ENCODE measurements at places on chromosomes 5 and 9.

DNA sequence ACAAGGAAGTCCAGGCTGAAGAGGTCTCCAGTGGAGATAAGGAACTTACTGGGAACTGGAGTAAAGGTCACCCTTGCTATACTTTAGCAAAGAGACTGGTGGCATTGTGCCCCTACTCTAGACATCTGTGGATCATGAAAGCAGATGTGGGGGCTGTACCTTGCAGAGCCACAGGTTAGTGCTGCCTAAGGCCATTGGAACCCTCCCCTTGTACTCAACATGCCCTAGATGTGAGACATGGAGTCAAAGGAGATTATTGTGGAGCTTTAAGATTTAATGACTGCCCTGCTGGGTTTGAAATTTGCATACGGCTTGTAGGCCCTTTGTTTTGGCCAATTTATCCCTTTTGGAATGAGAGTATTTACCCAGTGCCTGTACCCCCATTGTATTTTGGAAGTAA lies 397.3 kb upstream of the GRIN3A start:
- no peak for DNase-seq

GRCh38 chr5:147359101-147359500 lies 124.3 kb downstream of the STK32A start:
- DNase-seq = no peak

GRCh38 chr5:123441408-123441807 lies 18.2 kb upstream of the CEP120 start:
- DNase-seq = no peak

- no peak for DNase-seq
These were observed 139.0 kb downstream of the TARS1 start for GRCh38 chr5:33579789-33580188.

DNA sequence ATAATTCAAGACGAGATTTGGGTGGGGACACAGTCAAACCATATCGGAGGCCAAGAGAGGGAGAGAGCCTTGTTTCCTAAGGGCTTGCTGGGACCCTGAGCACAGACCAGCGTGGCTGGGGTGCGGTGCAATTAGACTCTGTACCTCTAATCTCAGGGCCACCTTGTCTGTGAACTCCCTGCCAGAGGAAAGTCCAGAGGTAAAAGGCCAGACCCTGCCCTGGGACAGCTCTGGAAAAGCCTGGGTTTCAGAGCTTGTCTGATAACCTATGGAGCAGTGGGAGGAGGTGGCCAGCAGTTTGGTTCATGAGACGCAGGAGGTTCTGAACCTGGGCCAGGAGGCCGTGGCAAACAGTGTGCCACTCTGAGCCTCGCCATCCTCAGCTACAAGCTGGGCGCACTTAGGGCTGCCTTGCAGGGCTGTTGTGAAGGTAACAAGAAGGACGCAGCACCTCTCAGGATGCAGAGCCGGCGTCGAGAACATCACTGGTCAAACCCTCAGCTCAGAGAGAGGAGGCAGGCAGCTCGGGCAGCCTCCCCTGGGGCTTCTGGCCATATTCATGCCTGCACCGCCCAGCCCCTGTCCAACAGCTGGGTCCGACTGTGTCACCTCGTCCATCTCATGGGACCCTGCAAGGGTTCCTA lies 4.8 kb upstream of the DOLPP1 start:
- no peak for DNase-seq

- no peak for DNase-seq
These were observed 38.1 kb upstream of the SARDH start for GRCh38 chr9:133775951-133776905.

- no peak for DNase-seq
These were observed 19.6 kb downstream of the ZNF131 start for GRCh38 chr5:43140286-43140685.

DNA sequence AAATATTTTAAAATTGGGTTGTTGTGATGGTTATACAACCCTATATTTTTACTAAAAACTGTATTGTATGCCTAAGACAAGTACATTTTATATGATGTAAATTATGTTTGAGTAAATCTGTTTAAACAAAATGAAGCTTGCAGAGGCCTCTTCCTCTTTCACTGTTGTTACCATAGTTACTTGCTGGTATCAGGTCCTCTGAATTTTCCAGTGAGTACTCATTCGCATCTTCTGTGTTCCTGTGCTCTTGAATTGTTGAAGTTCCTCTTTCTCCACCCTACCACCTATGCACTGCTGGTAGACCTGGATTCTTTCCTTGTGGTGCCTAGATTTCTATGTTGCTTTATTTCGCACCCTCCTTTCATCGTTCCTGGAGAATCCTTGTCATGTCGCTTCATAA lies 938.5 kb upstream of the ACO1 start:
- DNase-seq = no peak

DNA sequence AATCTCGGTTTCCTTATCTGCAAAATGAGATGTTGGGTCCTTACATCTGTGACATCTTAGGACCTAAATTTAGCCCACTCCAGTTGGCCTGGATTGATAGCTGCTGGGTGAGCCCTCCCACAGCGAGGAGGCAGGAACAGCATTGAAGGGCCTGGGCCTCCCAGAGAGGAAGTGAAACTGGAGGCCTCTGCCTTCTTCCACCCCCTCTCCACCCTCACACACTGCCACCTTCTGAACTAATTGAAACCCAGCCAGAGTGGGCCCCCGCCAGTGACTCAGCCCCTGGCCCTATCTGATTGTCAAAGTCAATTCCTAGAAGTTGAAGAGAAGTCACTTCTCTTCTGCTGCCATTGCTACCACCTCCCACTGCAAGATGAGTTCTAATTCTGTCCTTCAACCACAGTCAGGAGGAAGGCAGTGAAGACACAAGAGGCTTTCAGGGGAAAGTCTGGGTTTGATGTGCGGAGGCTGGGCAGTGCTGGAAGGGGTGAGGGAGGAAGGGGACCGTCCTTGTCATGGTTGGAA lies 55.2 kb upstream of the NEK6 start:
- no peak for DNase-seq

DNA sequence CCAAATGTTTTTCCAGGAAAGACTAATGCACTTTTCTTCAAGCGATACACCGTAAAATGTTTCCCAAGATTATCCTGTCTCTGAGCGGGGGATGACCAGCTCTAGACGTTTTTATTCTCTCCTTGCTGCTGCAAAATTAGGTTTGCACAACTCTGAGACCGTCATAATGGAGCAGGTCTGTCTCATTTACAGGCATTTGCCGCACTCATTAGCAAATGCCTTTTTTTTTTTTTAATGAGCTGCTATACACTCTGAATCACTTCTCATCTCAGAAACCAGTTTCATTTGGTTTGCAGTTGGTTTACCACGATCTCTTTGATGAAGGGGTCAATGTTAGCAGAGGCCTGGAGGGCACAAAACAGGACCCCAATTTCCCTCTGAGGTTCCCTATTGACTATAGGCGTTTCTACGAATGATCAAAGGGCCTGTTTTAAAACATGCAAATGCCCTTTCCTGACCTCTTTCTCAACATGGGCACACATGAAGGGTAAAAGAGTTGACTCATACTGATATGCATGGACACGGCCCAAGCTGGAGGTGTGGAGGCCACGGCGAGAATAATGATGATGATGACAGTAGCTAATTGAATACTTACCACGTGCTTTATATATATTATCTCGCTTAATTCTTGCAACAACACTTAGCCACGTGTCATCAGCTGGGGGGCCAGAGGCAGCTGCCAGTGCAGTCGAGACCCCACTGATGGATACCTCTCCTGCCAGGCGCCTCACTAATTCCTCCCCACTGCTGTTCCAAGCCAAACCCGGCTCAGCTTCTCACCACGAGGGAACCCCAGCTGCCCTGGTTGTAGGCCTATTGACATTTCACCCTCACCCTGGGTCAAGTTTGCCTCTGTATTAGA lies 89.9 kb upstream of the PTCH1 start:
- no peak for DNase-seq

- no peak for DNase-seq
These were observed 877 bp downstream of the SH3GLB2 start for GRCh38 chr9:129027224-129027684.

DNA sequence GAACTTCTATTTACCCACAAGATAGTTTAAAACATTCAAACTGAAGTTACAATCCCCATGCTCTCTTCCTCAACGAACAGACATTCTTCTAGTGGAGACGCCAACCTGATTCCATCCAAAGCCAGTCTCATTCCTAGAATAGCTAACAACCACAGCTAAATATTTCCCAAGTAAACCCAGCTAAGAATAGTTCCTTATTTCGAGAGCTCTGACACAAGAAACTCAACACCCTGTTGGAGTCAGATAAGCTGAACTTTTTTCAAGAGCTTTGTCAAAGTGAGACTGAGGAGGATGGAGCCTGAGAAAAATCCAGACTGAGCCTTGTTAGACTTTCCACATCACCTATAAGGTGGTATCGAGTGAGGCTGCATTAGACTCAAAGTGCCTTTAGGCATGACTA lies 56.7 kb upstream of the RPS23 start:
- no peak for DNase-seq

GRCh38 chr5:73369278-73369677 lies 79.3 kb downstream of the FOXD1 start:
- DNase-seq = no peak

DNA sequence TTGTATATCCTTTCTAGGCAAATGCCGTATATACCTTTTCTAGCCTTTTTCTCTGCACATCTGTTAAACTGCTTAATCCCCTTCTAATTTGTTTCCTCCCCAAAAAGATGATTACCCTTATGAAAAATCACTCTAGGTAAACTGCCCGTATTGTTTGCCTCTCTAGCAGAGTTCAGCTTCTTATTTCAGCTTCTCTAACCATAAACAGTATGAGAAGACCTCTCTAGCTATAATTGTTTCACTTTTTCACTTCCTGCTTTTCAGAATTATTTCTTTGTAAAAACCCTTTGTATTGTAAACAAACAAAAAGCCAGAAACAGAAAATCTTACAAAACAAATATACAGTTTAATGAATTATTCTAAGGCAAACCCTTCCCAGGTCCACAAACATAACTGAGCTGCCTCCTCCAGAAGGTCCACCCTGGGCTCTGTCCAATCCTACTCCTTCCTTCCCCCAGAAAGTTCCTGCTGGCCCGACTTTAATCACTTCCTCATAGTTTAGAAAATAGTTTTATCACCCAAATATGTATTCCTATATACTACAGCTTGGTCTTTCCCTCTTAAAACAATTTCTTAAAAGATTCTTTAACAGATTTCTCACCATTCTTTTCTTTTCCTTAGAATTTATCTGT lies 158.1 kb downstream of the FGF1 start:
- no peak for DNase-seq

DNA sequence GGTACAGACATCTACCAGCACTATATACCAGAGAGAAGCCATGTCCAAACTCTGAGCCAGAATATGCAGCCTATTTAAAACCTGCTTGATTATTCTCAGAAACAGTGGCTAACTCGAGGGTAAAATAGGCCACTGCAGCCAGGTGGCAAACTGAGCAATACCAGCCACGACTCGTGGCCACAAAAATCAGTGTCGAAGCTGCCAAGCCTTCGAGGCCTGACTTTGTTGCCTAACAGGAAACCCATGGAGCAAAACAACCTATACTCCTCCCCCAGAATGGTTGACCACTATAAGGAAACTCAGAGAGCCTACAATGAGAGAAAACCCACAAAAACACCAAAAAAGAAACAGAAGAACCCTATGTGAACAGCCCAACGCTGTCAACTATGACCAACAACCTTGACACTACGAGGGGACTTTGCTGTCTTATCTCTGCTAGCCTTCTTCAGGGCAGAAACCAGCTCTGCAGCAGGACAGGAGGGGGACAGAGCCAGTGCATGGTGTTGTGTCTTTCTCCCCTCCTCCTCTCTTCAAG lies 133.8 kb downstream of the TMEM174 start:
- DNase-seq = no peak

- no peak for DNase-seq
These were observed 786 bp upstream of the TSSK1B start for GRCh38 chr5:113435575-113435974.

- no peak for DNase-seq
These were observed 344.8 kb downstream of the MTRR start for GRCh38 chr5:8213701-8214240.

DNA sequence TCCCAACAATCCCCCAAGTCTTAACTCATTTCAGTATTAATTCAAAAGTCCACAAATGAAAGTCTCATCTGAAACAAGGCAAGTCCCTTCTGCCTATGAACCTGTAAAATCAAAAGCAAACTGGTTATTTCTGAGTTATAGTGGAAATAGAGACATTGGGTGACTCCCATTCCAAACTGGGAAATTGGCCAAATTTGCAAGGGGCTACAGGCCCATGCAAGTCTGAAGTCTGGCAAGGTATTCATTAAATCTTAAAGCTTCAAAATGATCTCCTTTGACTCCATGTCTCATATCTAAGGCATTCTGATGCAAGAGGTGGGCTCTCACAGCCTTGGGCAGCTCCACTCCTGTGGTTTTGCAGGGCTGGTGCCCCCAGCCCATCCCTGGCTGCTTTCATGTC lies 167.9 kb downstream of the HTR1A start:
- no peak for DNase-seq

- no peak for DNase-seq
These were observed 669 bp downstream of the IL13 start for GRCh38 chr5:132658381-132659302.

DNA sequence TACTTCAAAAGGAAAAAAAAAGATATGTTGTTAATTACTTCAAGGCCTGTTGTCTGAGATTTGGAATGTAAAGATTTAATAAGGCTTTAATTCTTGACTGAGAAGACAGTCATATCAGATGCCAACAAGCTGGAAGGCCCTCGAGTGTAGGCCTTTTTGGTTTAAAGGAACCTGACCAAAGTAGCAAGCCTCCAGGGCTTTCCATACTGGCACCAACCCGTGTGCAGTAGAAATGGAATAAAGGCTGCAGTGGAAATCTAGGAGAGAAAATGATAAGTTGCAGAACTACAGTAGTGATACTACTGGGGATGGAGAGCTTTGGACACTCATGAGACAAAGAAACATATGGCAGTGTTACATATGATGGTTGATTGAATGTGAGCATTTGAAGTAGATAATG lies 358.0 kb downstream of the TAF11L14 start:
- DNase-seq = no peak

DNA sequence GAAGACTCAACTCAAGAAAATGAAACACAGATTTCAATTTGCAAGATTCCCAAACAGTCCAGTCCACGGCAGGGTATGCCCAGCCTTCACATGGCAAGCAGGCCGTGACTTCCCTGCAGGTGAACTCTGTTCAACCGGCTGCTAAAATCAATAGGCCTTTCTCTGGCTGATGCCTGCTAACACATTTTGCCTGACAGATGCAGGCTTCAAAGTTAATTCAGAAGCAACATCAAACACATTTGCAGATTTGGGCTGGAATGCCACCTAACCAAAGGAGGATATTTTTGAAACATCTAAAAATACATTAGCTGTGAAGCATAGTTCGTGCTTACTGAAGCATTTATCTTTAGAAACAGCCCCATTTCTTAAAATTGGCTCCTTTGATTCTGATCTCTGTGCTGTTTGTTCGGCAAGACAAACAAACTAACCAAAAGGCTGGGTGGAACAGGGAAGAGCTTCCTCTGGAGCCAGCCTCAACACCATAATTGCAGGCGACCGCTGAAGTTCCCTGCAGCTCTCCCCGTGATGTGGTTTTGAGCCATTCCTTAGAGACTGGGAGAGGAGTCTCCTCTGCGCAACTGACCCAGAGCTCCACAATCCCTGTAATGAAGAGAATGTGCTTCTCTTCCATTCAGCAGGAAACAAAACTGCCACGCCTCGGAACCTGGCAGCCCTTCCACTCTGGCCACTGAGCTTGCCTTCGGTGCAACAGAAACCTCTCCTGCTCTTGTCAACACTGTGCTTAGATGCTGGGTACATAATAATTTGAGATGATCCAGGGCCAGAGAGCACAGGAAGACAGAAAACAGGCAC lies 126.5 kb downstream of the MYO10 start:
- DNase-seq = no peak
